ENCODE measurements at places on chromosomes 7 and 10.

- DNase-seq, result no peak
Measured at GRCh38 chr7:118288098-118288497, 63.6 kb downstream of the ANKRD7 start.

GRCh38 chr7:37816922-37817590, 31.3 kb upstream of the NME8 start:
- no peak for DNase-seq

DNA sequence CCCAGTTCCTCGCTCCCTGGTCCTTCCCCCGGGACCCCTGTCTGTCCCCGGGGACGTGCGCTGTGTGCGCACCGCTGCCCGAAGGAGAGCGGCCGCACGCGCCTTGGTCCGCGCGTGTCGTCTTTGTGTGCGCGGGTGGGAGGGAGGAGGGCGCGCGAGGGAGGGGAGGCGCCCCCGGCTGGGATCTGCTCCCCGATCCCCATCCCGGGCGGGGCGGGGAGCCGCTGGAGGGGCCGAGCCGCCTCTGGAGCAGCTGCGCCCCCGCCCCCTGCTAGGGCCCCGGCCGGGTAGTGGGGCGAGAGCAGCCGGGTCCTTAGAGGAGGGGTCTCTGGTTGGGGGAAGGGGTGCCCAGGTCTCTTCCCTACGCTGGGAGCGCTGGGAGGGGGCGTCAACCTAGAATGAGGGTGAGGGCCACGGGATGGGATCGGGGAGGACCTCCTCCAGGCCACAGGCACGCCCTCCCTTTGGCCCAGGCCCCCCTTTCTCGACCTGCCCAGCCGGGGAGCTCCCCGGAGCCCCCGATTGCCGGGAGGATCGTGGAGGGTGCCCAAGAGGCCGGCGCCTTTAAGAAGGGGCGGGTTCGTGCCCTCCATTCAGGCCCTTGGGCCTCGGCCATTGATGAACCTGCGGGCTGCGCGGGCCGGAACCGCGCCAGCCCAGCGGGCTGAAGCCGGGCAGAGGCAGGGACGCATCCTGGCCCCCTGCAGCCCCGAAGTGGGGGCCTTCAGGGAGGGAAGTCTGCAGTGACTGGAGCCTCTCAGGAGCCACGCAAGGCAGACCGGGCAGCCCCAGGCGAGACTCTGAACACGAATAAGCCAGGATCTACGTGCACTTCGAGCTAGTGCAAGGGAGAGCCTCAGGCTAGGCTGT, 678 bp downstream of the SH2B2 start:
- DNase-seq, result no peak

DNA sequence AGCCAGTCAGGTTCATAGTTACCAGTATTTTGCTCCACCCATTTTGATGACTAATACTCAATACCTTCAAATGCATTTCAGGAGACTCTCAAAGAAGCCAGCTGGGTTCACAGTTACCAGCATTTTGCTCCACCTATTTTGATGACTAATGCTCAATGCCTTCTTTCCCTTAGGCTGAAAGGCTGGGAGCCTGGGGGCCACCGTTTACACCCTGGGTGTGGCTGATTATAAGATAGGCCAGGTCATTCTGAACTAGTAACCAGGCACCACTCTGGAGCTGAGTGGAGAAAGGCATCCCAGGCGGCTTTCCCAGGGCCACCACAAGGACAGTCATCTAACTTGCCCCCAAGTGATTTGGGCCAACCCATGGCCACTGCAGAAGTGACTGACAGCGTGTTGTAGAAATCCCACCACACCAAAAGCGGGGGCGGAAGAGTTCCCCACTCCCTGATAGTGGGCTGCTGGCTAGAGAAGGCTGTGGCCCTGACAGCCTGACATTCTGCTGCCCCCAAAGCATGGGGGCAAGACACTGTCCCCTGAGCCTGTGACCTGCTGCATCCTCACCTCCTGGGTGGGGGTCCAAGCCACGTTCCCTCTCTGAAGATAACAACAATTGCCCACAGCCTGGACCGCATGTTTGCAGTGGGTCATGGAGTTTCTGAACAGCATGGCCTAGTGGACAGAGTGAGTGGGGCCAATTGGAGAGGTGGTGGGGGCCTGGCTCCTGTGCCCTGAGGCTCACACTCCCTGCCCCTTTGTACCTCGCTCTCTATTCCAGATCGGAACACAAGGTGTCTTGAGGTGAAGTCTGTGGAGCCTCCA, 23.0 kb upstream of the ZNF488 start:
- no peak for DNase-seq

- no peak for DNase-seq
Measured at GRCh38 chr7:124752310-124752709, 13.3 kb downstream of the GPR37 start.

GRCh38 chr10:75611993-75612372, 180.6 kb downstream of the LRMDA start:
- no peak for DNase-seq

DNA sequence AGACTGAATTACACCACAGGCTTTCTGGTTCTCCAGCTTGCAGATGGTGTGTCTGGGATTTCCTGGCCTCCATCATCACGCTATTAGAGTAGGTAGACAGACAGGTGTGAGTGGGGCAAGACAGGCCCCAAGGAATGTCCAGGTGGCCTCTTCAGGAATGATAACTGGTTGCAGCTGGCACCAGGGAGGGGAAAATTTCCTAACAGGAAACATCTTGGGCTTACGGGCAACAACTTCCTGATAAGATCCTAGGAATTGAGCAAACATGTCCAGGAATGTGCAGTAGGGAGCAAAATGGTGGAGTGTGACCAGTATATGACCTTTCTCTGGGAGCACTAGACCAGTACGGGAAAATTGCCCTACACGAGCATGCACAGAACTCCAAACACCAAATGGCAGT, 11.3 kb downstream of the XRCC2 start:
- DNase-seq, result no peak

All from esophagus squamous epithelium (tissue), 5 donors.